ENCODE measurements at places on chromosomes 16 and 17.

DNA sequence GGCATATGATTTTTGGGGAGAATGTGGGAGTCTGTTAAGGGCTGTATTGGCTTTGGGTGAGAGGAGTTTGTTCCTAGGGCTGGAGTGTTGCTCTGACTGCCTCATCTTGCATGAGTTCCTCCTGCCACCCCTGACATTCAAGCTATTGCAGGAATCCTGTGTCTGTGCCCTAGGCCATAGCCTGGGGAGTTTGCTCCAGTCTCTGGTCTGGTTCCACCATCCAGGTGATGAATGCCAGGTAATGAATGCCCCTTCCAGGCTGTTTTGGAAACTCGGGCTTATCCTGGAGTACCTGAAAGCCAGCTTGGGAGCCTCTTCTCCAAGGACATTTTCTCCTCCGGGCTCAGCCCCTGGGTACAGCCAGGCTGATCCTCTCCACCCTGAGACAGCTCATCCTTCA is 117.0 kb upstream of the IRX3 start:
- DNase-seq: no peak

GRCh38 chr17:63826468-63827001 is 696 bp upstream of the PSMC5 start:
- no peak for DNase-seq

- no peak for DNase-seq
Observed at GRCh38 chr17:73600103-73600871, 44.0 kb downstream of the SDK2 start.

- DNase-seq: no peak
Observed at GRCh38 chr16:30992931-30993816, 8.2 kb downstream of the HSD3B7 start.

DNA sequence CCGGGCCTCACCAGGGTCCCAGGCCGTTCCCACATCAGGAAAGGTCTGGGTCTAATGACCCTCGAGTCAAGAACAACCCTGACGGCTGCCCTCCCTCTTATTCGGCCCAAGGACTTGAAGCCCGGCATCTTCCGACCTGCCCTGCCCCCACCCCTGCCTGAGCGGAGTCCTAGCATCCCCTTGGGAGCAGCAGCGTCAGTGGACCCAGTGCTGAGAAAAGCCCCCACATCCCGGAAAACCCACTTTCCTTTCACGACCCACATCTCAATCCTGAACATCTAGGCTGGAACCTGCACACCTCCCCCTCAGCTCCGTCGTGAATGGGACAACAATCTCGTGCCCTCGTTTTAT is 769 bp downstream of the TMEM88 start:
- DNase-seq: no peak

DNA sequence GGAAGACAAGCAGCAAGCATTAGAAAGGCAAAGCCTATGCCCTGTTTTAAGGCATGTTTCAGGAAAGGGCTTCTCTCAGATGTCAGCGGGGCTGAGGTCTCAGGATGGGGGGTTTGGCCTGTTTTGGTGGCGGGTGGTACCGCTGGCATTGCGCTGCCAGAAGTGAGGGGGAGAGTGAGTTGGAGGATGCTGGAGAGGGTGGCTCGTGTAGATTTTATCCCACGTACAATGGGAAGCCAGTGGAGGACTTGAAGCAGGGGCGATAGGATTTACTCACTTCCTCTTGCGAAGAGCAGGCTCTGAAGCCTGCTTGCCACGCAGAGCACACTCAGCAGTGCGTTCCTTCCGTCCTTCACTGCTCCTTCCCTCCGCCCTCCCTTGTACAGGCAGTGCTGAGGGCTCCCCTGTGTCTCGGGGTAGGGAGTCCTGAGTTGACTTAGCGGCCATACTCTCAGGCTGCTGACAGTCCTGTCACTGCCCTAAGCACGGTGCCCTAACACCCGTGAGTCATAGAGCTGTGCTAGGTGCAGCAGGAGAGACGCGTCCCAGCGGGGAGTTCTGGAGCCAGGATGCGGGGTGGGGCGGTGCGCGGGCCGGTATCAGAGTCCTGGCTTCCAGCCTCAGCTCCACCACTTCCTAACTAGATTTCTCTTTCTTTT is 113.1 kb downstream of the SNX29 start:
- DNase-seq: no peak
